Stimulated activated CD8-positive, alpha-beta memory T cell treated with anti-CD3 and anti-CD28 coated beads, Interleukin-4, amount 100 ng/mL, for 1 hour (primary cell): ENCODE measurements at places on chromosomes 7 and 10.

- DNase-seq = no peak
Measured at GRCh38 chr10:22913474-22914092, 14.3 kb upstream of the ARMC3 start.

DNA sequence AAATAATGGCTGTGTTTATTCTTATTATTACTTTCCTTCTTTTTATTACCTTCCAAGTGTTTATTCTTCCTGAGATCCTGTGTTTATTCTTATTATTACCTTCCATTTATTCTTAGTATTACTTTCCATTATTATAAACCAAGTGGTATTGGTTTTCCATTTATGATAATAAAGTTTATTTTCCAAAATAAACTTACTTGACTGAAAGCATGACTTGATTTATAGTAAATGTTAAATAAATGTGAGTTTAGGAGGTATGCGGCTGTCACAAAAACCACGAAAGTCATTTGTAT lies 20.2 kb downstream of the WIPF3 start:
- DNase-seq = no peak

GRCh38 chr10:72953687-72954086 lies 919 bp downstream of the PLA2G12B start:
- no peak for DNase-seq

DNA sequence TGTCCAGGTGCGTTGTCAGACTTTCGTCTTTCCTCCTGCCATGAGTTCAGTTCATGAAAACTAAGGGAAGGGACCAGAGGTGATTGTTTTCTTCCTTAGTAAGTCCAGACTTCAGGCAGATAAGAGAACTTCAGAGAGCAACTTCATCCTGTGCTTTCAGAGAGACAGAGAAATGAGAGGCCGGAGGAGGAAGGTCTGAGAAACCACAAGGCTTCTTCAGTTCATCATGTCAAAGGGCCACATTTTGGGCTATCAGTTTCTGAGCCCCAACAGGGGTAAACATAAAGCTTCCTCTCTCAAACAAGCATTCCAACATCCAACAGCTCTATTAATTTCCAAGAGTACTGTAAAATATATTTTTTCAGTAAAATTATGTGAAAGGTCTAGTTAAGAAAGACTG lies 668.4 kb upstream of the NRP1 start:
- no peak for DNase-seq

DNA sequence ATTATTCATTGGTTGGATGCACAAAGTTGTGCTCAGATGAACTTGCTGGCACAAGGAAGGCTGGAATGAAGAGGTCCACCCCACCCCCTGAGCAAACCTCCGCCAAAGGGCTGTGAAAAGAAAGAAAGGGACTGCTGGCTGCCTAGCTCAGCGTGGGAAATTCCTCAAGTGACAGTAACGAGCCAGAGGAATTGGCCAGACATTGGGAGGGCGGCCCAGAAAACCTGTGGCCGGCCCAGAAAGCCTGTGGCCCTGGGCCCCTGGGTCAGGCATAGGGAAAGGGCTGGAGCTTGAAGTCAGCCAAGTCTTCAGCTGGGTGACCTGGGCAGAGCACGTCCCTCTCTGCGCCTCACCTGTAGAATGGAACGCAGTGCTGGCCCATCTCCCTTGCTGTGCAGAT lies 30.6 kb upstream of the CTBP2 start:
- DNase-seq = no peak

GRCh38 chr7:135207406-135208101 lies 3.8 kb downstream of the WDR91 start:
- DNase-seq = no peak

- DNase-seq = no peak
Measured at GRCh38 chr7:128443831-128444600, 11.7 kb upstream of the HILPDA start.

DNA sequence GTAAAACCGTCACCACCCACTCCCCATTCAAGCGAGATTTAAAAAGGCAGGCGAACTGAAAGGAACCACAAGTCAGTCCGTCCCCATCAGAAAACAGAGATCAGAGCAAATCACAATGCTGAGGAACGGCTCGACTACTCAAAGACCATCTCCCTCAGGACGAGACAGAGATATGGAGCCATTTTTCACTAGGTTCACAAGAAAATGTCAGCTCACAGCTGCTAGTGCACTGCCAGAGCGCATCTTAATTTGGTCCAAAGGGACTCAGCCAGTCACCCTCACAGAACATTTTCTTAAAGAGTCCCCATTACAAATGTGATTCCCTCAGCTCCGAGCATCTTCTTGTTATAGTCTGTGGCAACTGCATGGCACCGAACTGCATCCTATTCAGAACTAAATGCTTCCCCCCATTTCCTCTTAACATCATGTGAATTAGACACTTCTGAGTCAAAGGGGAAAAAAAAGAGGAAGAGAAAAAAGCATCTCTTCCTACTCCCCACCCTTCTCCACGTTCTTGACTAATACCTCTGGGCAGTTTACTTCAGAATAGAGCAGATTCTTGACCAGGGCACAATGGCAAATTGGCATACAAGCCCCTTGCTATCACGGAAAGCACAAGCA lies 683.9 kb downstream of the MAGI2 start:
- no peak for DNase-seq

GRCh38 chr7:98282703-98283102 lies 1.2 kb downstream of the BRI3 start:
- no peak for DNase-seq

DNA sequence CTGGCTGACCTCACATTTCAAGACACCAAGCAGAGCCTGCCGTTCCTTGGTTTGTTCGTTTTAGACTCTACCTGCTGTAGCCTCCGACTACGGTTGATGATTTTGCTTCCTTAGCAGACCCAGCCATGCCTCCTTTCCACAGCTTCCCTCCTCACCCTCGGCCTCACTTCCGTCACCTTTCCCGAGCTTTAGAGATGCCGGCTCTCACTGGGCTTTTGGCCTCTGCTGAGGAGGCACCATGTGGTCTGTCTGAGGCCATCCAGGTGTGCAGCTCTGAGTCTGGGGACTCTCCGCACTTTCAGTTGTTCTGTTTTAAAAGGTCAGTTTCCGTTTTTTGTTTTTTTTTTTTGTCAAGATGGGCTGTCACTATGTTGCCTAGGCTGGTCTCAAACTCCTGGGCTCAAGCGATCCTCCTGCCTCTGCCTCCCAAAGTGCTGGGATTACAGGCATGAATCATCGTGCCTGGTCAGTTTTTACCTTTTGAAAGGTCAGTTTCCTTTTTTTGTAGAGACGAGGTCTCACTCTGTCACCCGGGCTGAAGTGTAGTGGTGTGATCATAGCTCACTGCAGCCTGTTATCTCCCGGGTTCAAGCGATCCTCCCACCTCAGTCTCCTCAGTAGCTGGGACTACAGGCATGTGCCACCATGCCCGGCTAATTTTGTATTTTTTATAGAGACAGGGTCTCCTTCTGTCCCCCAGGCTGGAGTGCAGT lies 11.7 kb downstream of the ORAI2 start:
- DNase-seq = no peak

DNA sequence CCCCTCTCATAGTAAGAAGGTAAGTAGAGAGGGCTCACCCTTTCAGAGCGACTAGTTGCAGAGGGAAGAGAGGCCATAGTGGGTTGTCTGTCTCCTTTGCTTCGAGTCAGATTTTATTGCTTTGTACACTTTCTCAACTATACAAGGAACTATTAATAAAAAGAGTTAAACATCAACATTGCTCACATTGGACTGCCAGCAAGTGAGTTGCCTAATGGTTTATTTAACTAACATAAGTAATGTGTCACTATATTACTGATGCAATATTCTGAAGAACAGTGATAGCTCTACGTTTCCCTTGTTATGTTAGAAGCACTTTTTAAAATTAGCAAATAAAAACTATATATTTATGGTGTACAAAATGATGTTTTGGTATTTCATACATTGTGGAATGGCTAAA lies 451.0 kb downstream of the GRM8 start:
- no peak for DNase-seq

DNA sequence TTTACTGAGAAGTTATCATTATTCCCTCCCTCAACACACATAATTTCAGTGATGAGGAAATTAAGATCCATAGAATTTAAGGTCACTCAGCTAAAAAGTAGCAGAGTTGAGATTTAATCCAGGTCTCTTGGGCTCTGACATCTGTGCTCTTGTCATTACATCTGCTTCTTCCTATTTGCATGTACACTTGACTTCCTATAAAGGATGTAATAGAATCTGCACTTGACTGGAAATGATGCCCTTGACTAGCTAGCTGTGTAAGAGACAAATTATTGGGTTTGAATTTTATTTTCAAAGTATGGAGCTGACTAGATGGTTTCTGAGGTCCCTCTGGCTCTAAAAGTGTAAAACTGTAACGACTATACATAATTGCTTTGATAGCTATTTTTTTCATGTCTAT lies 59.5 kb downstream of the AGK start:
- no peak for DNase-seq

- no peak for DNase-seq
Measured at GRCh38 chr10:110003524-110003885, 4.3 kb upstream of the ADD3 start.

DNA sequence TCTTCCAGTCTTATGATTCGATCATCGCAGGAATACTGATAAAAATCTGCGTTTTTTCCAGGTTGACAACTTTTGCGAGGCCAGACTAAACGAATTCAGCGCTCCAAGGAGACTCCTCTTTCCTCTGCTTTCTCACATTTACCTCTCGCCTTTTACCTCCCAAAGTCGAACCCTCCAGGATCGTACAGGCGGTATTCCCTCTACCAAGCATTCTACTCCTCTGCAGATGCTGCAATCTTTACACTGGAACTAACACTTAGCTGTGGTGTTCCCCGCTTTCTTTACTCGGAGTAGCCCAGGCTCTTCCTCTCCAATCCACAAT lies 449 bp downstream of the NUDT5 start:
- no peak for DNase-seq

DNA sequence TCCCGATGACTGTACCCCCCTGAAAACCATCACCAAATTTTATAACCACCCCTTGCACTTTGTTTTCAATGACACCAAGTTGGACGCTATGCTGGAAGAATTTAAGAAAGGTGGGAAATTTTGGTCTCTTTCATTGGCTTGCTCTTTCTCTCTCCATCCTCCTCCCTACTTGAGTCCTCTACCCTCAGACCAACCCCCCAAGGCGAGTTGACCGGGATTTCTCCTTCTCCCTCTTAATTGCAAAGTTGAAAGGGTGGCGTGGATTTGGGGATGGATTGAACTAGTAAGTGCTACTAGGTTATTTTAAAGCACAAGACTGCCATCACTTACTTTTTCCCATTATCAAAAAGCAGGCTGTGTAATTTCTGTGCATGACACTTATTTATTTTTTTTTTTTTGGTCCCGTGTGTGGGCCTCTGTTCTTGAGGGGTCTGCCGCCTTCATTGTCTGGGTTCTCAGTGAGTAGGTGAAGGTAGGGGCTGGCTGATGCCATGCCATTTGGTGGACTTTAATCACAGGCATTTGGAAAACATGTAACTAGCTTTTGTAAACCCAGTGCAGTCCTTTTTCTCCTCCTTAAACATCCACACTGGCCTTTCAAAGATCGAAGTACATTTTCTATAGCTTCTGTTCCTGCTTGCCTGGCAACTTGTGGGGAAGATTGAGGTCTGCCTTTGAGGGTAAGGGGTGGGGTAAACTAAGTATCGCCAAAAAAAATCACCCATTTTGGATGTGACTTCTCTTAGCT lies 2.1 kb downstream of the CNNM2 start:
- no peak for DNase-seq

DNA sequence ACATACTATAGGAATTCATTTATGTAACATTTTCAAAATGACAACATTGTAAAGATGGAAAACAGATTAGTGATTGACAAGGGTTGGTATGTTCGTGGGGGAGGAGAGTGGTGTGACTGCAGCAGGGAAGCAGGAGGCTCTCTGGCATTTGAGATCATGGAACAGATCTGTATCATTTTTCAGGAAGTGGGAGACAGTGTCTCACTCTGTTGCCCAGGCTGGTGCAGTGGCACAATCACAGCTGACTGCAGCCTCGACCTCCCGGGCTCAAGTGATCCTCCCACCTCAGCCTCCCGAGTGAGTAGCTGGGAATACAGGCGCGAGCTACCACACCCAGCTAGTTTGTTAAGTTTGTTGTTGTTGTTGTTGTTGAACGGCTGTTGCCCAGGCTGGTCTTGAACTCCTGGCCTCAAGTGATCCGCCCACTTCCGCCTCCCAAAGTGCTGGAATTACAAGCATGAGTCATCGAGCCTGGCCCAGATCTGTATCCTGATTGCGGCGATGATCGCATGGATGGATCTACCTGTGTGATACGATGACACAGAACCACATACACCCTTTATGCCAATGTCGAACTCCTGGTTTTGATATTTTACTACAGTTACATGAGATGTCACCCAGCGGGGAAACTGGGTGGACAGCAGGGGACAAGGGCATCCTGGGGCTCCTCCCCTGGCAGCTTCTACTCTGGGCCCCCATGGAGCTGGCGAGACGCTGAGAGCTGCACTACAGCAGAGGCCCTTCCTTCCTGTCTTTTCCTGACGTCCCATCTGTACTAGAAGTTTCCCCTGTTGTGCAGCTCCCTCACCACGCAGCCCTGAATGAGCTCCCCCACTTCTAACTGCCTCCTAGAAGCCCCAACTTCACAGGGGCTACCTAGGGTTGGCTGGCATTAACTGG lies 12.3 kb upstream of the CYTH3 start:
- DNase-seq = no peak

GRCh38 chr10:77359287-77359691 lies 278.3 kb downstream of the KCNMA1 start:
- DNase-seq = no peak

DNA sequence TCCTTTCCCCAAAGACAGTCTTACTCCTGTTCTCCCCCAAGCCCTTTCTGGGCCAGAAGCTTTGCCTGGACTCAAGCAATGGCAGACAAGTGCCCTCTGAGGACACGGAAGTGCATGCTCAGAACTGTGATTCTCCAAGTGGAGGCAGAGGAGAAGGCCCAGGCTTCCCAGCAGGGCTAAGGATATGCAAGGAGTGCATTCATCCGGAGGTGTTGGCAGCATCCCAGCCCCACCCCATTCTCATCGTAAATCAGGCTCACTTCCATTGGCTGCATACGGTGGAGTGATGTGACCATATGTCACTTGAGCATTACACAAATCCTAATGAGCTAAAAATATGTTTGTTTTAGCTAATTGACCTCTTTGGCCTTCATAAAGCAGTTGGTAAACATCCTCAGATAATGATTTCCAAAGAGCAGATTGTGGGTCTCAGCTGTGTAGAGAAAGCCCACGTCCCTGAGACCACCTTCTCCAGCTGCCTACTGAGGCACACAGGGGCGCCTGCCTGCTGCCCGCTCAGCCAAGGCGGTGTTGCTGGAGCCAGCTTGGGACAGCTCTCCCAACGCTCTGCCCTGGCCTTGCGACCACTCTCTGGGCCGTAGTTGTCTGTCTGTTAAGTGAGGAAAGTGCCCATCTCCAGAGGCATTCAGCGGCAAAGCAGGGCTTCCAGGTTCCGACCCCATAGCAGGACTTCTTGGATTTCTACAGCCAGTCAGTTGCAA lies 1.4 kb upstream of the RBP3 start:
- DNase-seq = no peak
